ENCODE measurements at places on chromosomes 6 and 20. TPM values are rescaled to one million over a fixed set of nuclear protein-coding genes. Genes with fewer than 3 reads are reported as not detected.

GRCh38 chr6:115830895-115831294, 229.8 kb downstream of the FRK start:
- DNase-seq: no peak

DNA sequence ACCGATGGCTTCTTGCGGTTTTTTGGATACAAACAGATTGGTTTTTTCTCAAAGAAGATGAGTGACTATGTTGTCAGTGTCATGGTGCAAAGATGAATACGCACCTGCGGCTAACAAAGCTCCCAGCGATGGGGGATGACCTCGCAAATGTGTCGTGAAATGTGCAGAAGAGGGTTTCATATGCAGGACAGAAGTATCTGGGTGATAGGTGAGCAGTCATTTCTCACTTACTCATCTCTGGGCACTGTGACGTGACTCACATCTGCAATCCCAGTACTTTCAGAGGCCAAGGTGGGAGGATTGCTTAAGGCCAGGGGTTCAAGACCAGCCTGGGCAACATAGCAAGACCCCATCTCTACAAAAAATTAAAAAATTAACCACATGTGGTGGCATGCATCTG, 216.3 kb downstream of the ERMARD start:
- no peak for DNase-seq

XRN2 gene
- 33.4 TPM for total RNA-seq

DNA sequence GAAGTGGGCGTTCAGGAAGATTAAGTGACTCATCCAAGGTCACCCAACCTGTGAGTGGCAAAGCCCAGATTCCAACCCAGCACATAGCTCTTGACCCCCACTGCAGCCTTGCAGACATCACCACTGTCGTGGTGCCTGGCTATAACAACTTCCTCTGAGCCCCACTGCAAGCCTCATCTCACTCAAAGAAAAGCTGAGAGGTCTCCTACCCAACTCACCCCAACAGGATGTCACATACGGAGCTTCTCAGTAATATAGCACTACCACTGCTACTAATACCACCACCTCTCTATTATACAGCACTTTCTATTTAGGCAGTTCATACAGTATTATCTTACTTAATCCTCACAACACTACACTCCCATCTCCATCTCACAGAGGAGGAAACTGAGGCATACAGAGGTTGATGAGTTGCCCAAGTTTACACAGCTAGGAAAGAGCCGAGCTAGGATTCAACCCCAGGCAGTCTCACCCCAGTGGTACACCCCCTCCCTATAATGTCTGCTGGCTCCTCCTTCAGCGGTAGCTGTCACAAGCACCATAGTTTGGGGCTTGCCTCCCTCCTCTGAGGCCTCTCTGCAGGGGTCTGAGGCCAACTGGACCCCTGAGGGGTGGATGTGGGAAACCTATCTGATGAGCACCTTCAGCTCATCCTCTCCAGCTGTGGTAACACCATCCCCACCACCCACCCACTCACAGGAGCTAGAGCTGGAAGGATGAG, 19.5 kb downstream of the TFEB start:
- DNase-seq: no peak

- DNase-seq: no peak
These were observed 2.7 kb downstream of the TEAD3 start for GRCh38 chr6:35494161-35494563.

- DNase-seq: peak; percentile 88
These were observed 26.2 kb downstream of the ARHGAP18 start for GRCh38 chr6:129683601-129684322.

GRCh38 chr6:167266830-167267555, 24.1 kb upstream of the UNC93A start:
- DNase-seq: no peak

DNA sequence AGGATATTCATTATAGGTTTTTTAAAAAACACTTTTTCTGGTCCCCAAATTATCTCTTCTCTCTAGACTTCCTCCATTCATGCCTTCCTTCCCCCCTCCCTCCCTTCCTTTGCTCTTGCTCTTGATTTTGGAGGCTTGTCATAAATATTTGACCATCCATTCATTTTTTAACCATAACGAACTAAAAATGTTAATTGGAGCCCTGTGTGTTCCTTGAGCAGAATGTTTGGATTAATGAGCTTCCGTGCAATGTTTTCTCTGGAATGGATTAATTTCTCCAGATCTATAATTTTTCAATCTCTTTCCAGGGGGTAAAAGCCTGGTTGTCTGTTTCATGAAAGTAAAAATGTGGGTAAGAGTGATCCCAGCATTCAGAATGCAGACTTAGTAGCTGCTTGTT, 155.5 kb downstream of the ESR1 start:
- DNase-seq: no peak

DNA sequence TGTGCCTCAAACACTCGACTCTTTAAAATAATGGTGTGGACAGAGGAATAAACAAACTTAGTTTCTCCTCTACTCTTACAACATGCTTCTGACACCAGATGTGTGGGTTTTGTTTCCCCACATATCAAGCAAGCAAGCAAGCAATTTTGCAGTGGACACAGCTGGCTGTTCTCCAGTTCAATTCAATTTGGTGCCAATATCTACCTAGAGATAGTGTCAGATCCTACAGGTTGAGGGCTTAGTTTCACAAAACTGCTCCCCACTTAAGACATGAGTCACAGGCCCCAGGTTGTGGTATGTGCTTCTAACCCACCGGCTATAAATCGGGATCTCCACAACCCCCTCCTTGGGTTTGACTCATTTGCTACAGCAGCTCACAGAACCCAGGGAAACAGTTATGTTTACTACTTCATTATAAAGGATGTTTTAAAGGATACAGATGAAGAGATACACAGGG, 131.4 kb upstream of the TRAF3IP2 start:
- DNase-seq: no peak

ADGB gene
- not detected for total RNA-seq

- no peak for DNase-seq
These were observed 44.0 kb downstream of the BMP2 start for GRCh38 chr20:6811262-6812035.

DNA sequence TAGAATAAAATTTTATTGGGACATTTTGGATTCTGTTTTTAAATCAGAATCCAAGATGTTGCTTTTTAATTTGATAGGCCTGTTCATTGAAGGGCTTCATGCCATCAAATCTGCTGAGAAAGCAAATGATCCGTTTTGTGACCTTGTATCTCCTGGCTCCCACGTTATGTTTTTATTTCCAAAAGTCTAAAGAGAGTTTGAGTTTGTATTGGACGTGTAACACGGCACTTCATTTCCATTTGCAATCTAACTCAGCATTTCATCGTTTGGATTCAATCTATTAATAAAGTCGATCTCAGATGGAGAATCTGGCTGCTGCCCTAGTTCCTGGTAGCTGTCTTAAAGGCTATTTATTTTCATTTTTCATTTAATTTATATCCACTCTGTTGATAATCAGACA, 17.0 kb downstream of the KIF25 start:
- DNase-seq: no peak

DNA sequence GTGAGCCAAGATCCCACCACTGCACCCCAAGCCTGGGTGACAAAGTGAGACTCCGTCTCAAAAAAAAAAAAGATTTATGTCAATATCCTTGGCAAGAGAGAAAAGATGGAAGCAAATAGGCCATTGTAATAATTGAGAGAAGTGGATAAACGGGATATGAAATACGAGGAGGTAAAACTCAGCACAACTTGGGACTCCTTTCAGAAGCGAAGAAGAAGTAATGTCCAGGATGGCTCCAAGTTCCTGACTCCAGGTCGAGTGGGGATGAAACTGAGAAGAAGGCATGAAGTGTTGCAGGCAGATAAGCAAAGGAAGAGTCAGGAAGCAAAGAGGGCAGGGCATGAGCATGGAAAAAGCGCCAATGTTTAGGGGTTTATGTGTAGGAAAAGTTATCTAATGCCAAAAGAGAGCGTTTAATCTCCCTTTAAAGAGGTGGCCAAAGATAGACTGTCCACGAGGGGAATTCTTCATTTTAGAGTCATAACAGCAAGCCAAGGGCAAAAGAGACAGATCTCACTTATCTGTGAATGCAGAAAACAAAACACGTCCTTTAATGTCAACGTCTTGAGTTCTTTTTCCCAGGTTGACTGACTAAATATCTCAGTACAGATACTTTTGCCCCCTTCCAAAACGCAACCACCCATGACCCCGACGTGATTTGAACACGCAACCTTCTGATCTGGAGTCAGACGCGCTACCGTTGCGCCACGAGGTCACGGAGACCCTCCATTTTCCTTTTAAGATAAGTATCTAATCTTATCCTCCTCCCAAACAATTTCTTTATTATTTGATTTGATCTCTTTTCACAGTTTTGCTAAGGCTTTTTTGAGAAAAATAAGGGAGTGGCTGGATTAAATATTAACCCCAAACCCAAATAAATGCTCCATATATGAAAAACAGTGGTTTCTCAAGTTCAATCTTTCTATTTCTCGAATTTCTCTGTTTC, 46.3 kb upstream of the BTN3A2 start:
- no peak for DNase-seq

DNA sequence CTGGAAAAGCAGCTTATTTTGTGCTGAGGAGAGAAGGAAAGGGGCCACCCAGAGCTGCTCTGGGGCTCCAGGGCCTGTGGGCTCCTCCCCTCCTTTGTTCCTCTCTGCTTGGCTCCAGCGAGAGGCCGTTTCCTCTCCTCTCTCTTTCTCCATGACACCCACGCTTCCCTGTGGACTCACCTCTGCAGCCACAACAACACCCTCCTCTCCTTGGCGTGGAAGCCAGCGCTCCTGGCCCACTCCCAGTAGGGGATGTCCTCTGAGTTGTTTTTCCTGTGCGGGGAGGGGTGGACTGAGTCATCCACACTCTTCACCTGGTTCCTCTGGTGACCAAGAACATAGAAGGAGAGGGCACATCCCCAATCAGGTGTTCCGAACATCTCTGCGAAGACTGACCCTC, 4.9 kb upstream of the CDSN start:
- DNase-seq: no peak

DNA sequence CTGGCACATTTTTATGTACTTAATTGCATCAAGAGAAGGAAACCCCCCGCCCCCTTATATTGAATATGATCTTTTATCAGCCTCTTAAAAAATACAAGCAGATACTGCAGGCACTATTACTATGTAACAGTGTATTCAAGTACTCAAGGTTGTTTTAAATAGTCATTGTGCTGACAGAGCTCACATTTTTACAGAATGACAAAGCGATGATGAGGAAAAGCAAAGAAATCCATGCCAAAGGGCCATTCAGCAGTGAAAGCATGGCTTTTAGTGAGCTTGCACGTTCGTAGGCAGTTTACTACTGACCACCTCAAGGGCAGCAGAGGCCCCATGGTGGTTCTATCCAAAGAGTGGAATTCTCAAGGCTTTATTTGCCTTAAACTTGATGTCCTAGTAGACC, 146.8 kb downstream of the RPS12 start:
- DNase-seq: no peak

LGSN gene
- not detected for total RNA-seq

- DNase-seq: no peak
These were observed 417 bp downstream of the PRRT1 start for GRCh38 chr6:32151181-32151862.

DNA sequence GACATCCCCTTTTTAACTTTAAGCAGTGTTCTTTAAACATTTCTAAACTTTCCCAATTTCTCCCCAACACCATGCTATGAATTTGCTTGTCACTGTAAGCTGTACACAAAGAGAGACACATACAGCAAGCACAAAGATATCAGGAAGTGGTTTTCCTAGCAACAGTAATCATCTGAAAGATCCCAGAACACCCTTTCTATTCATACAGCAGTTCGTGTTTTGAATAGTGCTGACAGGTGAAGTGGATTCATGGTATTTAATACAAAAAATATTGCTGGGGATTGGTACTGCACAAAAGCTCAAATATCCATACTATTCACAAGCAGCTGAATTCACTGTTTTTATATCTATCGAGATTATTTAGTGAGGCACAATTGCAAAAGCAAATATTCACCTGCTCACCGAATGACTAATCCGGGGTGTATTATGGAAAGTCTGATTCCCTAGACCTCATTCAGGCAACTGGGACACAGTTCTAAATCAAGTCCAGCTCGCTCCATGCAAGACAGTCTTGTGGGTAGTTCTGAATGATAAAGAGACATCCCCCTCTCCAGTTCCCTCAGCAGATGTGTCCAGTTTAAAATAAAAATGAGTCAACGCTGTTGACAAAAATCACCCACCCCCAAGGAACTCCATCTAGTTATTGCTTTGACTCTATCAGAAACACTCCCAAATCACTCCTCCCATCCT, 107.1 kb upstream of the TSHZ2 start:
- DNase-seq: no peak

DNA sequence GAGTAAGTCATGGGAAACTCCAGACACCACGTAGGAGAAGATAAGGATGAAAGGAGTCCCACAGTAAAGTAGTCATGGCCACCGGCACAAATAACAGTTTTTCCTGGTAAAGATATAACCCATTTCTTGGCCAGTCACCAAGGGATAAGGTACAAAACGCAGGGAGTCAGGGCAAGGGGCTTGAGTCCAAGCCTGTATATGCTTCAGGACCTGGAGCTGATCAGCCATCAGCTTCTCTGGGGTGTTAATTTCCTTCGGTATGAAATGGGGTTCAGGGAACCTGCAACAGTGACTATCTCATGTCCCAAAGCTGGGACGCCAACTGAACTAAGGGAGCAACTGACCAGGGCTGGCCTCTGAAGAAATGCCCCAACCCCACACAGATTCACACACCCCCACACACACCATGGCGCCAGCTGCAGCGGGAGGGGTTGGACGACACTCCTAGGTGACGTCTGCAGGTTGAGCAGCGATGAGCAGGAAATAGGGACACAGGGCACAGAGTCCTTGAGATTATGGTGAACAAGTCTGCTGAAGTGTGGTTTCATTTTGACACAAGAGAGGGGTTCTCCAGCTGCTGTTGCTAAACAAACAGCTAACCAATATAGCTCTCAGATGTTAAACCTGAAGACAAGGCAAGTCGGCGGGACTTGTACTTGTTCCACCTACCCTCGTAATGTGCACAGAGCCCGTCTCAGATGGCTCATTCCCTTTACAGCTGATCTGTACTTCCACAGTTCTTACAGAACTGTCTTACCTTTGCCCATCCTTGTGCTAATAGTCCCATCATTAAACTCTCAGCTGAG, 7.4 kb upstream of the ADTRP start:
- no peak for DNase-seq

GRCh38 chr20:34951652-34952051, 4.0 kb downstream of the GSS start:
- DNase-seq: no peak

CNR1 gene
- 2.9 TPM for total RNA-seq

DNA sequence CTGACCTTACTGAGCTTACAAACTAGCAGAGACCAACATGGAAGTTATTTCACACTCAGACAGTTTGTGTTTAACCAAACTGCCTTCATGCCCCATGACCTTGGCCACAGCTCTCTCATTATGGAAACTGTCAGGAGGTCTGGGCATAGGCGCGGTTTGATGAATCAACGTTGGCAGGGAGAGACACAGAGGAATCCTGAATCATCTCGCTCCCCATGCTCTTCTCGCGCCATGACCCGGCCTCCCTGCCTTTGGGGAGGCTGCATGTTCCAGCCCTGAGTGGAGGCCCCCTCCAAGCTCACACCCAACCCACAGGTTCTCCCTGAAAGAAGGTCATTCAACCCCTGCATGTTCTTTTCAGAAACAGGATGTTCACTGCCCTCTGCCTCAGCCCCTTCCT, 15.9 kb upstream of the GDAP1L1 start:
- DNase-seq: peak; percentile 10

APCDD1L gene
- 1.4 TPM for total RNA-seq

PAK5 gene
- total RNA-seq: not detected

GRCh38 chr6:27630727-27631608, 158.1 kb upstream of the ZNF184 start:
- no peak for DNase-seq

C6orf132 gene
- total RNA-seq: 1.3 TPM

- no peak for DNase-seq
These were observed 115.6 kb downstream of the TCP11 start for GRCh38 chr6:35025232-35026188.

PRSS16 gene
- total RNA-seq: not detected

FRS3 gene
- 5.7 TPM for total RNA-seq
